Stimulated activated CD8-positive, alpha-beta memory T cell treated with anti-CD3 and anti-CD28 coated beads, Interleukin-7, amount 100 ng/mL, for 24 hours (primary cell): ENCODE measurements at places on chromosomes 2 and 18.

DNA sequence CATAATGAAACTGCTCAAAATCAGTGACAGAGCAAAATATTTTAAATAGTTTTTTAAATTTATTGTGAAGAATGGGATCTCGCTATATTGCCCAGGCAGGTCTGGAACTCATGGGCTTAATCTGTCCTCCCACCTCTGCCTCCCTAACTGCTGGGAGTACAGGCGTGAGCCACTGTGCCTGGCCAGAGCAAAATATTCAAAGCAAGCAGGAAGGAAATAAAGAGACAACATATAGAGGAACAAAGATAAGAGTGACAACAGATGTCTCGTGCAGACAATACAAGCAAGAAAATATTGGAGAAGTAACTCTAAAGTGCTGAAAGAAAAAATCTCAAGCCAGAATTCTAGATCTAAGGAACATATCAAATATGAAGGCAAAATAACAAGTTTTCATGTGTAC lies 5.0 kb upstream of the SCLY start:
- DNase-seq = no peak

DNA sequence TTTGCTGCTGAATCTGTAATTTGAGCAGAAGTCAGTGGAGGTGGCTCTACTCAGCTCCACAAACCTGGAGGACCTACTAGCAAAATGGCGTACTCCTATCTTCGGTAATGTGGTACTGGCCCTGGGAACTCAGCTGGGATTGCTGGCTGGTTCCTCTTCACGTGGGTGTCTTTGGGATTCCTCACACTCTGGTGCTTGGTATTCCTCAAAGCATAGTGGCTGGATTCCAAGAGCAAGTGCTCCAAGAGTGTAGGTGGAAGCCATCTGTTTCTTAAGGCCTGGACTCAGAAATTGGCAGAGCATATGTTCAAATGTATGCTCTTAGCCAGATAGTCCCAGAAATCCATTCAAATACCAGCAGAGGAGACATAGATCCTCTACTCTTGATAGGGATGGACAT lies 281.9 kb upstream of the CDH7 start:
- DNase-seq = no peak

GRCh38 chr2:220893411-220893810 lies 678.7 kb downstream of the EPHA4 start:
- DNase-seq = no peak

- no peak for DNase-seq
Measured at GRCh38 chr2:107961395-107961794, 24.9 kb upstream of the SLC5A7 start.
